Caco-2 (cell line): ENCODE measurements at places on chromosomes 16 and 17. TPM values are rescaled to one million over a fixed set of nuclear protein-coding genes. Genes with fewer than 3 reads are reported as not detected.

The KRT24 gene
- total RNA-seq, result 0.16 TPM in 1 of 2 replicates, not detected in the other

The NPIPA7 gene
- 3.4 and 4.7 TPM in 2 replicates for total RNA-seq

The NDUFB10 gene
- total RNA-seq, result 128 and 132 TPM in 2 replicates

The ZMYND15 gene
- total RNA-seq, result 2.2 and 3.5 TPM in 2 replicates

The KRTAP4-6 gene
- not detected in 2 replicates for total RNA-seq
